ENCODE measurements at places on chromosomes 11 and 22.

GRCh38 chr22:45425531-45426265 lies 12.2 kb downstream of the RIBC2 start:
- no peak for DNase-seq

- DNase-seq = no peak
These were observed 8.6 kb downstream of the SNAP29 start for GRCh38 chr22:20867179-20868024.

GRCh38 chr11:133762538-133762937 lies 82.8 kb downstream of the SPATA19 start:
- DNase-seq = no peak

- no peak for DNase-seq
These were observed 4.2 kb downstream of the ARHGAP1 start for GRCh38 chr11:46696212-46696558.

- DNase-seq = no peak
These were observed 9.6 kb upstream of the CERK start for GRCh38 chr22:46747646-46748045.

DNA sequence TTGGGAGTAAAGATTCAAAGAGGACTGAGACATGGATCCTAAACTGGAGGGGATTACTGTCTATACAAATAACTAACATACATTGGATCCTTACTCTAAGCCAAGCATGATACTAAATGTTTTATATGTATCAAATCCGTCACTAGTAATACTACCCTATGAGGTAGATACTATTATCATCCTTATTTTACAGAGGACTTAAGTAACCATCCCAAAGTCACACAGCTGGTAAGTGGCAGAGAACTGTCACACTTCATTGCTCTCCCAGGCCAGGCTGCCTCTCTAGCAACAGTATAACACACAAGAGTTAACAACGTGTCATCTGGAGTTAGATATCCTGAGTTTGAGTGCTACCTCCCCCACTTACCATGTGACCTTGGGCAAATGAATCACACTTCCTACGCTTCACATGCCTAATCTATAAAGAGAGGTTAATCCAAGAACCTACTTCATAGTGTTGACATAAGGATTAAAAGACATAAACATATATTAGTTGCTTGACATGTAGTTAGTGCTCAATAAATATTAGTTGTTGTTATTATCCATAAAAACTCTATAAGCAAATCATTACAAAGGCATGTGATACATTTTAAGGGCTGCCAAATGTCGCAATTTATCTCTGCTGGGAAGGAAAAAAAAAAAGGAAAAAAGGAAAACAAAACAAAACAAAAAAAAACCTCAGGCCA lies 33.8 kb upstream of the SPON1 start:
- DNase-seq = no peak

- no peak for DNase-seq
These were observed 5.4 kb downstream of the CTSF start for GRCh38 chr11:66562907-66563583.

DNA sequence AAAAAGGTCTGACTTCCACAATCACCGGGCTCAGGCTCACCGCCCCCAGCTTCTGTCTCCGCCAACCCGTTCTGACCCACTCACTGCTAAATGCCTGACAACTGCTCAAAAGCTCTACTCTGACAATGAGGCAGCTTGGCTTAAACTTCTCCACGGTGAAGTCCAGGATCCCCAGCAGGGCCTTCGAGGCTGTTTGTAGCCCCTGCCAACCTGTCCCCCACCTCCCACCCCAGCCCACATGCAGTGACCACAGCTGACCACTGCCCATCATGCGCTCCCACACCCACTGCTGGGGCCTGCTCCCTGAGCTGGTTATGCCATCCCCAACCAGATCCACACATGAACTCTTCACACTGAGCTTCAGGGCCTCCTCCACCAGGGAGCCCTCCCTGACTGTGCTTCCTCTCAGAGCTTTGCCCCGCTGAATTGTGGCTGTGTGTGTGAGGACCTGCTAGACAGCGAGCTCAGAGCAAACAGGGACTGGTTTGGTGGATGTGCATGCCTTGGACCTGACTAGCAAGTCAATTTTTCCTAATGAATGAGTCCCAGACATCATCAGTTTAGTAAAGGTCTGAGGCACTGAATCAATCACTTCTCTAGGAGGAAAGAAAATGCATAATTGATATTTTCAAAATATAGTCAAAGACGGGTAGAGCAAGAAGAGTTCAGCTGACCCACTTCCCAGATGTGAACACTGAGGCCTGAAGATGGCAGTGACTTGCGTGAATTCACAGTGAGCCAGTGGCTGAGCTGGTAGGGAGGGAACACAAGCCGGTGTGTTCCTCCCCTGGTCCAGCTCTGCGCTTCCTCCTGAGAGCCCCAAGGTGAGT lies 7.7 kb downstream of the LRRC32 start:
- DNase-seq = no peak

DNA sequence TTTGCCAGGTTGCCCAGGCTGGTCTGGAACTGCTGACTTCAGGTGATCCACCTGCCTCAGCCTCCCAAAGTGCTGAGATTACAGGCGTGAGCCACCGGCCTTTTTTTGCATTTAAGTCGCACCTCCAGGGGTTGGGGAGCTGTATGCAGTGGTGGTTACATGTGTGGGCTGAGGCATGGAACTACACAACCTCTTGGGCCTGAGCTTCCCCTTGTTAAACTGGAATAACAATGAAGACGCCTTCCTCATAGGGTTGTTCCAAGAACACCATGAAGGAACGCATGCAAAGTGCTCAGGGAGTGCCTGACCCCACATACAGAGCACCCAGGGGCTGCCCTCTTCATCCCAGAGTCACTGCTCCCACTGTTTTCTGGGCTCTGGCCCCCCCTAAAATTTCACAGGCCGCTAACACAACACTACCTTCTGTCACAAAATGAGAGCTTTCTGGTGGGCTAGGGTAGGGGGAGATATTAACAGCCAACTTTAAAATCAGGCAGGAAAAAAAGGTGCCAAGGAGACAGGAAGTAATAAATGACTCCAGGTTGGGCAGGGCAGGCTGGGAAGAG lies 1.3 kb upstream of the FAM118A start:
- no peak for DNase-seq

DNA sequence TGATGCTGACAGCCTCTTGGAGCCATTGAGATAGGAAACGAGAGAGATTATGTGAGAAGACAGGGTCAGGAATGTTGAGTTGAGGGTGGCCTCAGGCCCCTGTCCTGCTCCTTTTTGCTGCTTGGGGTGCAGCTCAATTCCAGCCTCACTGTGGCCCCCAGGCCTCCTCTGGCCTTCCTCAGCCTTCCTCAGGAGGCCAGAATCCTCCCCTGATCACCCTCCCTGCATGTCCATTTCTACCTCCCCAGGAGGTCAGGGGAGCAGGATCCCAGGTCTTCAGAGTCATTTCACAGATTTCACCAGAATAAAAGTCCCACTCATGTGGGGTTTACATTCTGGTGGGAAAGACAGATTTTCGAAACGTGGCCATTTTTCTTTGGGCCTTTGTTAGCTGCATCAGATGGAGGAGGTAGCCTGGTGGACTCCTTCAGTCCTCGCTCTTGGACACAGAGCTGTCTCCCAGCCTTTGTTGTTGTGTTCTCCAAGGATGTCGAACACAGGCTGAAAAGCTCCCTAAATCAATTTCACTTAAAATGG lies 2.2 kb upstream of the KCNQ1OT1 start:
- DNase-seq = no peak

DNA sequence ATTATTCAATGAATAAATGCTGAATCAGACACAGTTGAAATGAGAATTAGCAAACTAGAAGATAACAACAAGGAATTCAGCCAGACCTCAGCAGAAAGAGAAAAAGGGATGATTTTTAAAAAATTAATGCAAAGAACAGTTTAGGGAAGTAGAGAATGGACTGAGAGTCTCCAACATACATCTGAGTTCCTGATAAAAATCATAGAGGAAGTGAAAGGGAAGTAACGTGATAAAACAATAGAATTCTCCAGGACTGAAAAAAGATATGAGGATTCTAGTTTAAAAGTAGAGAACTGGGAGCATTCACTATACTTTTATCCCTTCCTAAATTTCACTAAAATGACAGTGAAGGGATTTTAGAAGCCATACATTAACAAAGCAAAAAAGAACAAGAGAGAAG lies 592.0 kb downstream of the SOX6 start:
- no peak for DNase-seq

GRCh38 chr11:110069158-110069737 lies 23.9 kb upstream of the ZC3H12C start:
- DNase-seq = no peak

DNA sequence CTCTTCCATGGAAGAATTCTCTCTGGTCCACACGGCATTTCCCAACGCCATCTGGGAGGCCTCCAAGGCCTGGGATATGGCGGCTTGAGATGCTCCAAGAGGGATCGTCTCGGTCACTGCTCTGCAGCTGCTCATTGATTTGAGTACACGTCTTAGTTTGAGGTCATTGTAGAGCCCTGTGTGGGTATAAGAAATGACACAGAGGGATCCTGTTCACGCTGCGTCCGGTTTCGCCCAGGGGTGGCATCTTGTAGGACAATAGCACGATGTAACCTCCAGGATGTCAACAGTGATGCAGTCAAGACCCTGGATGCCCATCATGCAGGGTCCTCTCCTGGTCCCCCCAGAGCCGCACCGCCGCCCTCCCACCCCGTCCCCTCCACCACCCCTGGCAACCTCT lies 564.6 kb downstream of the BRD1 start:
- DNase-seq = no peak

DNA sequence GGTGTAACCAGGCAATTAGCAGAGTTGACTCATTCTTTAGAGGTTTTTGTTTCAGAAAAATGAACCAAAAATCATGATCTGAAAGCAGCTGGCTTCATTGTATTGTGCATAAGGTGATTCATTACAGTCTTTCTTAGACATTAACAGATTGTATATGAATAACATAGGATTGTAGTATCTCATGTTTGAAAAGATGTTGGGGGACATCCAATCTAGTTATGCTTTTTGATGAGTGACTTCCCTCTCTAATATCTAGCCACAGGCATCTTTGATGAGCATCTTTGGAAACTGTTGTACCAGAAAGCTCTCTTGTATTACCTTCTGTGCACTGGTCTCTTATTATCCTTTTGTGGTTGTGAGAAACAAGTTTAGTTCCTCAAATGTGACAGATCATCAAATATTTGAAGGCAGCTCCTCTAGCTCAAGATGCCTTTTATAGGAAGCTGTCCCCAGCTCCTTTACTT lies 8.3 kb downstream of the GRK3 start:
- DNase-seq = no peak

All from stimulated activated CD8-positive, alpha-beta memory T cell treated with anti-CD3 and anti-CD28 coated beads, Interleukin-7, amount 100 ng/mL, for 24 hours (primary cell).